Activated T-helper 2 cell treated with anti-CD3 and anti-CD28 coated beads, Interferon-gamma antibody, Interleukin-2, Interleukin-4, amounts not matched to agents 10 μg/mL and 5 μg/mL and 100 μg/mL, durations not matched to agents 14 hours and 24 hours and 36 hours (primary cell): ENCODE measurements at places on chromosomes 5 and 9.

DNA sequence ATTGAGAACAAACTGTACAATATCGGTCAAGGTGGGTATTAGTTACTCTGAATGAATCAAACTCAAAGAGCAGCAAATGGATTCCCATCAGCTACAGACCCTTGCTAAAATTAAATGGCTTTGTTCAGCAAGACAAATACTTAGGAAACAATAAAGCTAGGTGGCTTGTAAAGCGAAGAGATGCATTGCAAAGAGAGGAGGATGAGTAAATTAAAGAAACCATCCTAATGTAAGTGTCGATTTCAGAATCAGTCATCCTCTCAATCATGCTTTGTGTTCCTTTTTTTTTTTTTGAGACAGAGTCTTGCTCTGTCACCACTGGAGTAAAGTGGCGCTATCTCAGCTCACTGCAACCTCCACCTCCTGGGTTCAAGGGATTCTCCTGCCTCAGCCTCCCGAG, 359.2 kb upstream of the ZNF462 start:
- DNase-seq: no peak

GRCh38 chr9:130196643-130197042, 24.4 kb downstream of the NCS1 start:
- no peak for DNase-seq

DNA sequence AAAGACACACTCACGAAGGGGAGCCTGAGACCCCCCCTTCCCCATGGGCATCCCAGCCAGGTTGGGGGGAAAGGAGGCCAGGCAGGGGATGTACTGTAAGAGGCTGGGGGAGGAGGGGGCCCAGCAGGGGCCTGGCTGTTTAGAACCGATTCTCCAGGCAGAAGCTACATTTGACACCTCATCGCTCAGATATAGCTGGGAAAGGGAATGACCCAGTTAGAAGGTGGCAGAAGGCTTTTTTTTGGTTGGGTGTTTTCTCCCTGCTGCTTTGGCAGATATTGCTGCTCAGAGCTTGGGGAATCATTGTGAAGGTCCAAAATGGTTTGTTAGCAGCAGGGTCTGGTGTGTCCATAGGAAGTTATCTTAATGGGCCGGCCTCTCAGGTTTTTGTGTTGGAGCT, 6.0 kb downstream of the CDX1 start:
- DNase-seq: no peak

GRCh38 chr5:81125959-81126358, 107.2 kb upstream of the CKMT2 start:
- no peak for DNase-seq

DNA sequence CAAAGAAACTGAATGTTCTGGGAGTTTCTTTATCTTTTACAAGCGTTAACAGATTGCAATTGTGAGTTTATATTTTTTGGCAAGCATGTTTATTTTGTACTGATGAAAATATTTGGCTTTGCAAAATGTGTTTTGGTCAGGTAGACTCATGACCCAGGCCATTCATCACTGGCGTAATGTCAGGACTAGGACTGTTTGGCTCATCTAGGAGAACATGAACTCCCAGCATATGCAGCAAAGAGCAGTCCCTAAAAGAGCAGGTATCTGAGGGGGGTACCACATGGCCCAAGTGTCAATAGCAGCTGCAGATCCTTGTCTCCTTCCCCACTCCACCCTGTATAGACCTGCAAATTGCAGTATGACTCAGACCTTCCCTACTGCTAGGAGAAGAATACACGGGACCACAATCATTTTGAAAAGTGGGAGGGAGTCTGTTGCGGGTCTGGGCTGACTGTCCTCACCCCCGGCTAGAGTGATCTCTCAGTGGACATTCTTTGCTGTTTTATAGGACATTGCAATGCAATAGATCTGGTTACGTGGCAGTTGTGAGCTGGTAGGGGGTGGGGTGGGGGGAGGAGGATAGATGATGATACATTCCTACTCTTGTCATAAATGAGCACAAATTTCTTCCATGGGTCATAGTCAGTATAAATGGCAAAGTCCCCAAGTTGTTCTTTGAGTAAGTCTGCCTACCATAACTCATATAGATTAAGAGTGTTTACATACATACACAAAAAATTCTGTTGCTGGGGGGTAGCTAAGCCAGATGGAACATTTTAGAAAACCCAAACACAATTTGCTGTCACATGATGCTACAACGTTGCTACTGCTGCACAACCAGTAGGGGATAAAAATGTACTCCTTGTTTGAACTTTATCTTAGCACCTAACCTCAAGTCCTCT, 20.8 kb upstream of the SNCAIP start:
- DNase-seq: no peak

GRCh38 chr9:70283848-70284247, 25.1 kb downstream of the SMC5 start:
- no peak for DNase-seq

- DNase-seq: no peak
Measured at GRCh38 chr5:34491251-34491620, 164.9 kb upstream of the RAI14 start.
